ENCODE measurements at places on chromosomes 7 and 10. TPM values are rescaled to one million over a fixed set of nuclear protein-coding genes. Genes with fewer than 3 reads are reported as not detected.

SPDYE9 gene
- polyA plus RNA-seq: not detected

CLDN12 gene
- 0.35 TPM for polyA plus RNA-seq

DNA sequence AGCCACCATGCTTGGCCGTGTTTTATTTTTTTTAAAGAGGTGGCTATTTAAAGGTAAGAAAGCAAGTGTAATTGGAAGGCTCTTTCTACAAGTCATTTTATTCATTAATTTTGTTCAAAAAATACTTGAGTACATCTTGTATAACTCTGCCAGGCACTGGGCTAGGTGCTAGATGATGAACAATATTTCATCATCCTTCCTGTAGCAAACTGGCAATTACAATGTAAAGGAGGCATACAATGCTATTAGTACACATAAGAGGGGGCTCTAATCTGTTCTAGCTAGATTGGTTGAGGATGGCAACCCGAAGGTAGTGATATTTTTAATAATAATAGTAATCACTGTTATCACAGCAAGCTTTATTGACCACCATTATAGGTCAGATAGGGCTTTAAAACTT lies 215.5 kb upstream of the KLF14 start:
- no peak for DNase-seq

IFIT2 gene
- polyA plus RNA-seq: 10.1 TPM

HOXA2 gene
- polyA plus RNA-seq: not detected

DNA sequence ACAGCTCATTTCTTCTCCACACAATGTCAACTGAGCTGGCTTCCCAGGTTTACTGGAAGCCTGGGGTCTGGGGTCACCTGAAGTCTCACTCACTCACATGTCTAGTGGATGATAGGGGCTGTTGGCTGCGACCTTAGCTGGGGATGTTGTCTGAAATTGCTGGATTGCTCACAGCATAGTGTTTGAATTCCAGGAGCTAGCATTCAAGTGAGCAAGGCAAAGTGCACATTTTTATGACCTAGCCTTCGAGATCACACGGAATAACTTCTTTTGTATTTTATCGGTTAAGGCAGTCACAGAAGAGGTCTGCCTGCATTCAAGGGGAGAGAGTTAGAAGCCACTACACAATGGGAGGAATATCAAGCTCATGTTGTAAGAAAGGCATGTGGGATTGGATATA lies 3.6 kb downstream of the TEX47 start:
- no peak for DNase-seq

GRCh38 chr10:84600947-84601346 lies 272.6 kb downstream of the CCSER2 start:
- DNase-seq: no peak

DNA sequence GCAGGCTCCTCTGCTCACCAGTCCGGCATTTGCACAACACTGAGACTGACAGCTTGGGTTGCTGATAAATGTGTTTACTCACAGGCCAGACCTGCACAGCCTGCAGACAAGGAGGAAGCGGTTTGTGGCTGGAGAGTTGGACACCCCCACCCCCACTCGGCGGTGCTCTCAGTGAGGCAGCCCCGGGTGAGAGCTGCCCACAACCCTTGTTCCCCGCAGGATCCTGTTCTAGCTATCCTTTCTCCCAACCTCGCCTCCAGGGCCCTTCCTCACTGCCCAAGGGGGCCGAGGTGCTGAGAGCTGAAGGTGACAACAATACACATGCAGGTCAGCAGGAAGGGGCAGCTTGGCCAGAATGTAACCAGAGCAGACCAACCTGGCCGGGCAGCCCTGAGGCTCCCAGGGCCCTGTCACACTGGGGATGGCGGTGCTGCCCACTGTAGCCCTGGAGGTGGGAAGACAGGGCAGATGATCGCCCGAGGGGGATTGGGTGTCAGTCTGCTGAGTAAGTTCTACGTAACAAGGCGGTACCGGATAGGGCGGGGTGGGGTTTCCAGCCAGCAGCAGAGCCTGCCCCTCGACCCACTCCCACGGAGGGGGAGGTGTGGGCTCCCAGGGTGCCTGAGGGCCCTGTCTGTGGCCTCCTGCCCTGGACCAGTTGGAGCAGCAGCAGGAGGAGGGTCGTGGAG lies 2.1 kb upstream of the ADAM8 start:
- peak; percentile 56 for DNase-seq

- no peak for DNase-seq
These were observed 16.8 kb downstream of the DLD start for GRCh38 chr7:107907790-107908189.

DNA sequence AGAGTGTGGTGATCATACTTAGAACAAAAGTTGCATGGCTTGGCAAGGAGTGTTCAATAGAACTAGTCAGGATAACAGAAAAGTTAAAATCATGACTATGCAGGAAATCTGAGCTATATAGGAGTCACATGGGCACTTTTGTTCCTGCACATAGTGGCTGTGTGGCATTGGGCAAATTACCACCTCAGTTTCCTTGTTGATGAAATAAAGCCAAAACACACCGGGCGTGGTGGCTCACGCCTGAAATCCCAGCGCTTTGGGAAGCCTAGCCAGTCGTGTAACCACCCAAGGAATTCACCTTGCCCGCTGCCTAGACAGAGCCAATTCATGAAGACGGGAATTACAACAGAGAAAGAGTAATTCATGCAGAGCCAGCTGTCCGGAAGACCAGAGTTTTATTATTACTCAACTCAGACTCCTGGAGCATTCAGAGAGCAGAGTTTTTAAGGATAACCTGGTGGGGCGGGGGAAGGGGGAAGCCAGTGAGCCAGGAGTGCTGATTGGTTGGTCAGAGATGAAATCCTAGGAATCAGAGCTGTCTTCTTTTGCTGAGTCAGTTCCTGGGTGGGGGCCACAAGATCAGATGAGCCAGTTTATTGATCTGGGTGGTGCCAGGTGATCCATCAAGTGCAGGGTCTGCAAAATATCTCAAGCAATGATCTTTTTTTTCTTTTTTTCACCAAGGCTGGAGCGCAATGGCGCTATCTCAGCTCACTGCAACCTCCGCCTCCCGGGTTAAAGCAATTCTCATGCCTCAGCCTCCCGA lies 6.4 kb upstream of the MKRN1 start:
- DNase-seq: no peak

- DNase-seq: no peak
These were observed 25.6 kb downstream of the CACUL1 start for GRCh38 chr10:118729200-118729599.

GRCh38 chr10:78263521-78263988 lies 229.9 kb downstream of the RPS24 start:
- DNase-seq: no peak

DNA sequence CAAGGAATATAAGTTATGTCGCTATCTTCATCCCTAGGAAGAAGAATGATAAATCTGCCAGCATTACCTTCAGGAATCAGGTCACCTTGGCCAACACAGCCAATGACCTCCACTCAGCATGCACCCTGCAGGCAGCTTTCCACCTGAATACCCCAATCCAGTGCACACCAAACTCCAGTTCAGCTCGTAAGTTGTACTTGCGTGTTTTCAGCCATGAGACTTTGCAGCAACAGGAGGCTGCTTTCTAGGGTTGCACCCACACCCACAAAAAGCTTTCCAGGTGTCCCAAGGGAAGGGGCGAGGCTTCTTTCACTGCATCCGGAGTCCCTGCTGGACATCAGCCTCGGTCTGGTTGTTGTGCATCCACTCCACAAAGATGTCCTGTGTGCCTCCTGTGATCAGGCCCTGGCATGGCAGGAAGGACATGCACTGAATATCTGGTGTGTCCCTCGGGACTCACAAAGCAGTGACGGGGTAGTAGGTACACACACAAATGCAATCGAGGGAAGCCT lies 282.9 kb downstream of the GRID1 start:
- no peak for DNase-seq

GRCh38 chr10:97197030-97197500 lies 11.3 kb upstream of the SLIT1 start:
- DNase-seq: no peak

- no peak for DNase-seq
These were observed 279.7 kb downstream of the CCSER2 start for GRCh38 chr10:84608126-84608525.

EMX2 gene
- not detected for polyA plus RNA-seq

DNA sequence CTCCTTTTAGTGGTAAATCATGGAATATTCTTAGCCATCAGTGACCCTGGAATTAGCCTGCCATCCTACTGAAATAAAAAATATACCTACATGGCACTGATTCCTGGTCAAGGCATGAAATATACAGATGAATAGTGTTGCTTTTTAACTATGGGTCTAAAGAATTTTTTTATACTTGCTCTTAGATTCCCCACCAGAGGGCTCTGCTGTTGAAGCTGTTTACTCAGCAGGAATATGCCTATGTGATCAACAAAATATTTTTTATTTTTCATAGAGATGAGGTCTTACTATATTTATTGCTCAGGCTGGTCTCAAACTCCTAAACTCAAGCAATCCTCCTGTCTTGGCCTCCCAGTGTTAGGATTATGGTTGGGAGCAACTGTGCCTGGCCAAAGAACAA lies 13.5 kb downstream of the ZC3HC1 start:
- DNase-seq: no peak

GRCh38 chr10:110170142-110170971 lies 37.0 kb upstream of the MXI1 start:
- DNase-seq: no peak

GRCh38 chr7:148847815-148848734 lies 36.0 kb downstream of the EZH2 start:
- no peak for DNase-seq

- no peak for DNase-seq
These were observed 26.3 kb upstream of the CCDC7 start for GRCh38 chr10:32419615-32420014.

GRCh38 chr10:97748116-97748515 lies 11.2 kb downstream of the ZFYVE27 start:
- DNase-seq: no peak

DNA sequence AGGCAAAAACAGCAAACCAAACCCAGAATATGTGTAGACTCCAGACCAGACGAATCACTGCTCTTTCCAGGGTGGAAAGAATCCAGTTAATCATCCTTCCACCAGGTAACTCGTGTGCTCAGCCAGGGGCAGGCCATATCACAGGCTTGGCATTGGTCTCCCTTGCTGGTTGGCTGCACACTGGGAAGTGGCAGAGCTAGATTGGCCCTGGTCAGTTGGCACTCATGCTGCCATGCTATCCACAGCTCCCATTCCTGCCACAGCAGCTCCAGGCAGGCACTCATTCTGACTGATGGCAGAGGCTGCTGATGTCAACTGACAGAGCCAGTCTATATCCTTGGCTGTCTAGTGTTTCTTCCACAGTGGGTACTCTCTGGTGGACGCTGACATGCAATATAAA lies 9.7 kb upstream of the GDF10 start:
- no peak for DNase-seq

DNA sequence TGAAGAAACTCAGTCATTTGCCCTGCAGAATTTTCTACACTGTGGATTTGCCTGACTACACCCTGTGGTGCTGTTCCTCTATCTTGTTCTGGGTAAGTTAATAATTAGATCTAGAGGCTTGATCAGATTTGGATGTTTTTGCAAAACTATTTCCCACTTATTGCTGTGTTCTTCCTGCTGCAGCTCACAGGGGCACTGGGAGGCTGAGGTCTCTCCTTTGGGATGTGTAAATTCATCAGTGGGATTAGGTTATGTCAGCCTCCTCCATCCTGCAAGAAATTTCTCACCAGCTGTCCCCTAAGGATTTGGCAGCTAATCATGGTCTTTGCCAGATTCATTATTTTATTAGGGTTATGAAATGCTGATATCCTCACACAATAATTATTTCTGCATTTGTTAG lies 148.1 kb upstream of the ZNF32 start:
- DNase-seq: no peak

- DNase-seq: no peak
These were observed 287 bp downstream of the DCLRE1A start for GRCh38 chr10:113853578-113854012.

DNA sequence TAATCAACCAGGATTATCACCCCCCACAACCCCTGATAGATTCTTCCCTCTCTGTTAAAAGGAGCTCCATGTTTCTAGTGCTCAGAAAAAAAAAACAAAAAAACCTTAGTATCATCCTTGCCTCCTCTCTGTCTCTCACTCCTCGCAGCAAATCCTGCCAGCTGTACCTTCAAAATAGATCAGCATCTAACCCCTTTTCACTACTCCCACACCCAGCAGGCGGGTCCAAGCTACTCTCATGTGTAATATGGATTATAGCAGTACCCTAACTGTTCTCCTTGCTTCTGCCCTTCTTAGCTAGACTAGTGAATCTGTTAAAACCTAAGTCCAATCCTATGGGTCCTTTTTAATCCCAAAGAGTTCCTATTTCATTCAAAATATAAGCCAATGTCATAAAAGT lies 667.4 kb downstream of the MAGI2 start:
- no peak for DNase-seq

- DNase-seq: no peak
These were observed 203.3 kb downstream of the BUB3 start for GRCh38 chr10:123357421-123357930.

GRCh38 chr7:156473476-156474240 lies 166.9 kb upstream of the RNF32 start:
- DNase-seq: no peak

GRCh38 chr7:116228241-116228640 lies 17.9 kb downstream of the TES start:
- DNase-seq: no peak

- DNase-seq: no peak
These were observed 29.5 kb upstream of the ELFN1 start for GRCh38 chr7:1640376-1641172.

DNA sequence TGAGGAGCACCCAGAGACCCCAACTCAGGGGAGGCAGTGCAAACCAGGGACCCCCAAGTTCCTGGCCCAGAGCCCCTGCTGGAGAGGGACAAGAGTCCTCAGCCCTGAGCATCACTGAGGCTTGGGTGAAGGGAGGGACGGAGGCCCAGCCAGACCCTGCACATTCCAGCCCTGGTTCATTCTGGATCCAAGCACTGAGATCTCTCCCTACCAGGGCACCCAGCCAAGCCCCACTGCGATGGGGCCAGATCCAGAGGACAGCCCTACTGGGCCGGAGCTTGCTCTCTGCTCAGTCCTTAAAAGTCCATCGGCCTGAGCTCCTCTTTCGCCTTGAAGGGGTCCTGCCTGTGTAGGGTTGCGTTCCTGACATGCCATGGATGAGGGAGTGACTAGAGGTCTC lies 40.5 kb upstream of the RABGEF1 start:
- no peak for DNase-seq

NXPH1 gene
- not detected for polyA plus RNA-seq

DNA sequence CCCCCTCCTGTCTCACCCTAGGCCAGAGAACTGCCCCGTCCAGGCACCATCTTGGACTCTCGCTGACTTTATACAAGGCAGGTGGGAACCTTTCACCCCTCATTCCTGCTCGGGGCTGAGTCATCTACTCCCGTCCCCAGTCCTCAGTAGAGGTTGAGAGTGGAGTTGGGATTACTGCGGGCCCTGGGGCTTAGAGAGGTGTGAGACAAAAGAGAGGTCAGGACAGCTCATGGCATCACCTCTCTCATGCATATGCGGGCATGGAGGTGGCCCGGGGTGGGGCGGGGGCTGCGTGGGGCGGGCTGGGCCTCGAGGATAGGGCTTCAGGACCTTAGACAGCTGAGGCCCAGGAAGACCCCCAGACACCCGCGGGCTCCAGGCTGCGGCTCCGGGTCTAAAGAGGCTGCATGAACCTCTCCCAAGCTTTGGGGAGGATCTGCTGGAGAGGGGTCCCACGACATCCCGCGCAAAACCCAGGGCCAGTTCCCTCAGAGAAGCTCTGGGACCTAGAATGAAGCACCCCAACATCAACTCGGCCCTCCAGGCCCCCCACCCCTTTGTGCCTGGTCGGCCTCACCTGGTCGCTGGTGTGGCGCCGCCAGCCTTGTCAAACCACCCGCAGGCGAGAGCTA lies 317 bp downstream of the PDZD7 start:
- DNase-seq: no peak

GRCh38 chr7:29139796-29140195 lies 6.5 kb downstream of the CPVL start:
- no peak for DNase-seq

Measured in naive B cell (primary cell).